ENCODE measurements at places on chromosomes 2 and 18.

DNA sequence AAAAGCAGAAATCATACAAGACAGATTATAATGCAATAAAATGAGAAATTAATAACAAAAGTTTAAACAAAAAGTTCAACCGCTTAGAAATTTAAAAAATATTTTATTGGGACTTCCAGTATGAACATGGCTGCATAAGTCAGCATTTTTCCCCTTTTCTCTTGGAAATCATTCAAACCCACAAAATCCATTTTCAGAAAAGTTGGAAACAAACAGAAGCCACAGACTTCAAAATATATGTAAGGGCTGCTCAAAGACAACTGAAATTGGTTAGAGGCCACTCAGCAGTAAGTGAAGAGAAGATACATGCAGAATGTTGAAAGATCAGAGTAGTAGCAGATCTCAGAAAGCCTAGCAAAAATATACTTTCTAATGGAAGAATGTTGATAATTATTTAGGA is 194.0 kb downstream of the DYSF start:
- DNase-seq = no peak

- no peak for DNase-seq
Observed at GRCh38 chr2:211823886-211824479, 714.6 kb downstream of the ERBB4 start.

- no peak for DNase-seq
Observed at GRCh38 chr2:229566370-229566769, 148.0 kb downstream of the DNER start.

- no peak for DNase-seq
Observed at GRCh38 chr2:28986429-28986828, 5.3 kb downstream of the TOGARAM2 start.

DNA sequence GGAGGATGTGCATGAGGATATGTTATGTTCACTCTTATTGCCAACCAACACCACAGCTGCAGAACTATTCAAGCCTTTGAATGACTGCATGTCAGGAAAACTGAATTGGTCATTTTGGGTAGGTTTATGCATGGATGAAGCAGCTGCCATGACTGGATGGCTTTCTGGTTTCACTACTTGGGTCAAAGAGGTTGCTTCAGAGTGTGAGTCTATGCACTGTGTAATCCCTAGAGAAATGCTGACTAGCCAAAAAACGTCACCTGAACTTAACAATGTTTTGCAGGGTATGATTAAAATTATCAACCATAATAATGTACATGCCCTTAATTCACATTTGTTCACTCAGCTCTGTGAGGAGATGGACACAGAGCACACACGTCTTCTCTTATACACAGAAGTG is 206.7 kb upstream of the RBBP8 start:
- DNase-seq = no peak

DNA sequence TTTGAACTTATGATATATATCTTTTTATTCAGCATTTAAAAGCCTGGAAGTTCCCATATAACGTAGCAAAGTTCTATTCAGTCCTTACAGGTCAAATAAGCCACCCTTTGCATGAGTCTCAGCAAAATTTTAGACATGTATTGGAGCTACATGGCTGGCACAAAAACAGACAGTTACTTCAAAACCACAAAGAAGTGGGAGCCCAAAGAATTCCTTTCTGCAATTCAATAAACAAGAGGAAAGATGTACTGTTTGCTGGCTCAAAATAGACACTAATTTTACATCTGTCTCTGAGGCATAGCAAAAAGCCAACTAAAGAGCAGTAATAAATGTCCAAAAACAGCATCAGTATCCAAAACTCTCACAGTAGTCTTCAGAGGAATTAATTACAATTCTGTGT is 87.0 kb downstream of the ZEB2 start:
- no peak for DNase-seq

DNA sequence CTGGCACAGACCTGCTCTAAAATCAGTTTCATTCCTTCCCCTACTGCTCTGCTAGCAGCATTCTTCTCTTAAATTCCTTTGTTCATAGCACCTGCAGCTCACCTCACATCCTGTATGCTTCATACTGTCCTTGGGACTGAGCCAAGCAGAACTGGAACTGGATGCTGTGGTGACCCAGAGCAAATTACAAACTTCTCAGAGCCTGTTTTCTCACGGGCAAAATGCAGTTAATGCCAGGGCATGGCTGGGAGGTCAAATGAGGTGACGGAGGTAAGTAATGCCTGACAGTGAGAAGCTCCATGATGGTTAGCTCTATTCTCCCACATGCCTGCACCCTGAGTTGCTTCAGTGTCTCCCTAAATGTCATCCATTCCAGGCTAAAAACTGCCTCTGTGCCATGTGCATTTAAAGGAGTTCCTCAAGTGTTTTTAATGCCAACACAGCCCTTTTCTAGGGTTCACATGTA is 29.7 kb downstream of the C2orf42 start:
- DNase-seq = no peak
